A673 (cell line): ENCODE measurements at places on chromosomes 3 and 15. TPM values are rescaled to one million over a fixed set of nuclear protein-coding genes. Genes with fewer than 3 reads are reported as not detected.

DNA sequence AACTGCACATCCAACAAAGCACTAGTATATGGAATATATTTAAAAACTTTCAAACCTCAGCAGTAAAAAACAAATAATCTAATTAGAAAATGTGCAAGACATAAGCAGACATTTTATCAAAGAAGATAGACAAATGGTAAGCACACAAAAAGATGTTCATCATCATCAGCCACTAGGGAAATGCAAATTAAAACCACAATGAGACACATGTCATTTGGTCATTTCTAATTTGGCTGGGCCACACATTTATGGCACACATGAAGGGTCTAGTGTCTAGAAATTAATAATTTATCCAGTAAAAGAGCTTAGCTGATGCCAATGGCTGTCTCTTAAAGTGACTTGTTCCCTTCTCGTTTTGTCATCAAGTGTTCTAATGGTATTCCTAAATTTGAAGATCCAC is 45.8 kb downstream of the ARHGAP31 start:
- DNase-seq: no peak

DNA sequence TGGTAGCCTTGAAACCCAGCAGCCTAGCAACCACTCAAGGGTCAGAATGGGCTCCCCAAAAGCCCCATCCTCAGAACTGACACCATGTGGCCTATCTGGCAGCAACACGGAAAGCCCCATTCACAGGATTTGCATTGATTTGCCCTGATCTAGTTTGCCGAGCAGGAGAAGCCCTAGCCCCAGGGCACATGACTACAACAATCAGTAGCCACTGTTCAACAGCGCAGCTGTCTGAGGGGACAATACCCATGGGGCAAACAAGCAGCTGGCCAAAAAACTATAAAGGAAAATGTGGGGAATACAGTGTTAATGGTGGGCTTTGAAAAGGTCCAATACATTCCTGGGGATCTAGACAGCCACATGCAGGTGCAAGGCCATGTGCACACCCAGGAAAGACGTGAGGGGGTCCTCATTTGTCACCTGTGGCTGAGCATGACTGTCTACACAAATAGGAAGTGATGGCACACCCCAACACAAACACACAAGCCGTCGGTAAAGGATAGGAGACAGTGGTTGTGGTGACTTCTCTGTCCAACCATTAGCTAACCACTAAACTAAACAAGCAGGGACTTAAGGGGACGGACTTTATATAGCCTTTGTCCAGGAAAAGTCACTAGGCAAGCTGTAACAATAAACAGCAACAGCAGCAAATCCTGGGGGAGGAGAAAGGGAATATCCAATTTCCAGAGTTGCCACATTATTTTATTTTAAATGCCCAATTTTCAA is 113.7 kb downstream of the LRIG1 start:
- no peak for DNase-seq

- no peak for DNase-seq
Measured at GRCh38 chr3:183255348-183255730, 2.3 kb downstream of the B3GNT5 start.

DNA sequence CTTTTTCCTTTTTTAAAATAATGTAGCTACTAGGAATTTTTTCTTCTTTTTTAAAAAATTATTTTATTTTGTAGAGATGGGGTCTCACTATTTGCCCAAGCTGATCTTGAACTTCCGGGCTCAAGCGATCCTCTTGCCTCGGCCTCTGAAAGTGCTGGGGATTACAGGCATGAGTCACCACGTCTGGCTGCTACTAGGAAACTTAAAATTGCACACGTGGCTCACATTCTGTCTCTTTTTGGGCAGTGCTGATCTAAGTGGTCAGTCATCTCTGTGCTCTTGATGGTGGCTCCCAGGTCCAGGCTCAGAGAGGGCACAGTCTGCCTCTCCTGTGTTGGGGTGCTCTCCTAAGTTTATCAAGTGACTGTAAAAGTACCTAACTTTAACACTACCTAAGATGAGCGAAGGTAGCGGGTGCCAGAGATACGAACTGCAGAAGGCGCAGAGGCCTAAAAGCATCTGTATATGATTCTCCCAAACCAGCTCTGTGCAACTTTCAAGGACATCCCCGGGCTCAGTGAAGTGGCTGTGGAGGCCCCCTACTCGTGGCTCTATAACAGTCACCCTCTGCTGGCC is 52.9 kb upstream of the SEC13 start:
- no peak for DNase-seq

DNA sequence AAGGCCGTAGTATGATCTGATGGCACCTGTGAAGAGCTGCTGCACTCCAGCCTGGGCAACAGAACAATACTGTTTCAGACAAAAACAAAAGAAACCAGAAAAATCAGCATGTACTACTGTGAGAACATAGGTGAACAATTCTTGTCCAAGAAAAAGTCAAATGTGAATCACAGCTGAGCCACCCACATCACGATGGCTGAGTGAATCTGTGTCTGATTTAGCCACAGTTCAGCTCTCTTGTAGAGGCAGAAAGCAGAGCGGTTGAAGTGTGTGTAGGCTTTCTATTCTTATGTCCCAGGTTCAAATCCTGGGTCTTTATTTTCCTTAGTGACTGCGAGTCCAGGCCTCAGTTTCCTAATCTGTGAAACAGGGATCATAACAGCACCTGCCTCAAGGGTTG is 4.4 kb upstream of the FURIN start:
- DNase-seq: no peak

Gene CLASP2
- 67.4 and 74.6 TPM in 2 replicates for total RNA-seq

Gene CFAP91
- total RNA-seq: 0.68 and 0.75 TPM in 2 replicates

Gene GPR15
- total RNA-seq: not detected in 2 replicates
